ENCODE measurements at places on chromosomes 16 and 17.

DNA sequence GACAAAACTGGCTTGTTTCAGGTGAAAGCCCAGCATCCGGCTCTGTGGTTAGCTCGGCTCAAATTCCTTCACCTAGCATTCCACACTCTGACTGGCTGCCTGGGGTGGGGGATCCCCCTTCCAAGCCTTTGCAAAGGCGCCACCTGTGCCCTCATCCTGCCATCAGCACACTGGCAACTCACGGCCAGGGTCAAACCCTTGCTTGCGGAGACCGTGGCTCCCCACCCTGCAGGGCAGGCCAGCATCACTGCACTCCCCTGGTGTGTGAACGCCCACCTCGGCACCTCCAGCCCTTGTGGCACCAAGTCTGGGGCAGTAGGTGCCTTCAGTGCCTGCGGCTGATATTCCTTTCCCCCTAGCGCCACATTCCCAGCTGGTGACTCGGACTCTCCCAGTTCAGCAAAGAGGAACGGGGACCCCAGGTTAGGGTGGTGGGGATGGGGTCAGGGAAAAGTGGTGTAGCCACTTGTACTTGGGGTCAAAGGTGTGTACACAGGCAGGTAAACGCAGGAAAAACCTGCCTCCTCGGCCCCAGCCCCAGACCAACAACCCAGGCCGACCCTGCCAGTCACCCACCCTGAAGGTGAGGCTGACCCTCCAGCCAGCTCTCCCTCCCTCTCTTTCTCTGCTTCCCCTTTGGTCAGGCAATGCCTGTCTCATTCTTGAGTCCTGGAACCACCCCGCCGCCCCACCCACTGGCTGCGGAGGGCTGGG lies 1.1 kb downstream of the FLII start:
- no peak for DNase-seq

GRCh38 chr16:58614212-58614611 lies 15.4 kb downstream of the CNOT1 start:
- no peak for DNase-seq

GRCh38 chr17:50165867-50166517 lies at the start of gene SGCA:
SGCA (plus strand) TSS chr17:50166005; CDS start chr17:50166041, 36 bp downstream.
- no peak for DNase-seq

DNA sequence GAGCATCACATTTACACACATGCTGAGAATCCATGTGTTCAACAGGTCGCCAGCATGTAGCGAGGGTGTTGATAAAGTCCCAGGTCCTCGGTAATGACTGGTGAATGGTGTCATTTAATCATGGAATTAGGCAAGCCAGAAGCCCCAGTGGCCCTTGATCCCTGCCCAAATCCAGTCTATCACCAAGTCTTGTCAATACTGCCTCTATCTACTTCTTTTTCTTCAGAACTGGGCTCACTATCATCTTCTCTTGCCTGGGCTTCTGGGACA lies 31.3 kb upstream of the MED13 start:
- no peak for DNase-seq
